Neural progenitor cell (in vitro differentiated cells): ENCODE measurements at places on chromosomes 7 and 10. TPM values are rescaled to one million over a fixed set of nuclear protein-coding genes. Genes with fewer than 3 reads are reported as not detected.

PRKAR1B gene
- 11.8 and 15.6 TPM in 2 replicates for total RNA-seq

CHRM2 gene
- total RNA-seq, result not detected in 2 replicates

RBAK gene
- 14.8 and 24.5 TPM in 2 replicates for total RNA-seq

BTBD16 gene
- not detected in 2 replicates for total RNA-seq

AKR1C4 gene
- total RNA-seq, result not detected in 2 replicates

STAM gene
- 37.2 and 43.2 TPM in 2 replicates for total RNA-seq

NEUROG3 gene
- total RNA-seq, result not detected in 2 replicates

CFAP43 gene
- total RNA-seq, result 2.7 TPM in 2 replicates

ERVW-1 gene
- total RNA-seq, result not detected in 2 replicates

CCL24 gene
- not detected in 2 replicates for total RNA-seq

DNAH11 gene
- 0.13 and 0.99 TPM in 2 replicates for total RNA-seq

CTNNA3 gene
- total RNA-seq, result 11.3 and 12.9 TPM in 2 replicates

ACHE gene
- total RNA-seq, result 0.90 TPM in 1 of 2 replicates, not detected in the other

VAX1 gene
- total RNA-seq, result 0.25 TPM in 1 of 2 replicates, not detected in the other

MAP3K8 gene
- 4.7 and 7.3 TPM in 2 replicates for total RNA-seq

HABP2 gene
- not detected in 2 replicates for total RNA-seq

PIK3CG gene
- total RNA-seq, result not detected in 2 replicates

SH2B2 gene
- total RNA-seq, result 2.0 and 15.1 TPM in 2 replicates

AZGP1 gene
- not detected in 2 replicates for total RNA-seq

TMEM209 gene
- 33.1 and 38.9 TPM in 2 replicates for total RNA-seq

TASOR2 gene
- 32.7 and 39.0 TPM in 2 replicates for total RNA-seq

AEBP1 gene
- total RNA-seq, result 4.5 and 16.7 TPM in 2 replicates

CLCN1 gene
- not detected in 2 replicates for total RNA-seq

RSPH10B gene
- total RNA-seq, result 0.11 and 0.56 TPM in 2 replicates

SCIN gene
- not detected in 2 replicates for total RNA-seq

CAV1 gene
- 0.19 and 1.2 TPM in 2 replicates for total RNA-seq

TSPAN13 gene
- total RNA-seq, result 25.6 and 41.2 TPM in 2 replicates

TYW1B gene
- total RNA-seq, result 3.6 and 4.4 TPM in 2 replicates

PROSER2 gene
- 2.0 and 2.3 TPM in 2 replicates for total RNA-seq

NAPEPLD gene
- total RNA-seq, result 13.3 and 14.6 TPM in 2 replicates

ARMH3 gene
- 11.8 and 14.5 TPM in 2 replicates for total RNA-seq

PDAP1 gene
- total RNA-seq, result 136 and 170 TPM in 2 replicates

ARHGEF5 gene
- total RNA-seq, result 3.7 and 6.4 TPM in 2 replicates

INMT gene
- total RNA-seq, result 5.0 and 7.8 TPM in 2 replicates

EN2 gene
- total RNA-seq, result not detected in 2 replicates

OR2A1 gene
- not detected in 2 replicates for total RNA-seq

GIMAP1 gene
- not detected in 2 replicates for total RNA-seq

FZD8 gene
- 5.0 and 20.7 TPM in 2 replicates for total RNA-seq

DLX6 gene
- total RNA-seq, result 0.19 TPM in 1 of 2 replicates, not detected in the other

LIPF gene
- not detected in 2 replicates for total RNA-seq

CALHM1 gene
- 0.06 TPM in 1 of 2 replicates, not detected in the other for total RNA-seq

CC2D2B gene
- 0.22 and 0.37 TPM in 2 replicates for total RNA-seq

CRHR2 gene
- 0.19 TPM in 1 of 2 replicates, not detected in the other for total RNA-seq

GPR141 gene
- 1.2 and 2.6 TPM in 2 replicates for total RNA-seq

TMEM139 gene
- total RNA-seq, result 0.94 and 5.4 TPM in 2 replicates

SPDYE2B gene
- not detected in 2 replicates for total RNA-seq

GFRA1 gene
- total RNA-seq, result 14.0 and 14.6 TPM in 2 replicates

UROS gene
- total RNA-seq, result 76.3 and 82.2 TPM in 2 replicates

A1CF gene
- not detected in 2 replicates for total RNA-seq

NACAD gene
- 0.39 and 1.5 TPM in 2 replicates for total RNA-seq

ANKRD7 gene
- not detected in 2 replicates for total RNA-seq

NYAP1 gene
- 1.2 and 6.7 TPM in 2 replicates for total RNA-seq
